Glutamatergic neuron (in vitro differentiated cells): ENCODE measurements at places on chromosomes 1 and 21.

- peak; percentile 23 for DNase-seq
Observed at GRCh38 chr1:6108937-6109614, 63.4 kb downstream of the KCNAB2 start.

GRCh38 chr21:46603228-46603627, 1.7 kb downstream of the S100B start:
- no peak for DNase-seq

DNA sequence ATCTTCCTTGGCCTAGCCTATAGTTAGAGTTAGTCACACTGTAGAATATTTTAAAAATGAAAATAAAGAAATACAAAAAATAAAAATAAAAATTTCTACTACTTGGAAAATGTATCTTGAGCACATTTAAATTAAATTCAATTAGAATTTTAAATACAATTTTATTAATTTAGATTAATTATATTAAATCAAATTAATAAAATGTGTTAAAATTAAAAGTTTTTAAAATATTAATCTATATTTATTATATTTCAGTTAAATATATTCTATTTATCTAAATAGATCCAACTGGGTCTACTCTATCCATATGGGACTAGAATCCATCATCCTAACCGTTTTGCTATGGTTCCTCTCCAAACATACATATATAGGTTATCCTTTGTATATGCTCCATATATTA, 588.3 kb upstream of the TMPRSS15 start:
- no peak for DNase-seq

- DNase-seq: no peak
Observed at GRCh38 chr1:229191066-229191674, 79.7 kb upstream of the RAB4A start.
